ENCODE measurements at places on chromosomes 4 and X.

GRCh38 chr4:13627178-13627605, 333 bp downstream of the BOD1L1 start:
- H3K4me3 ChIP-seq = peak overlapping the region; percentile 98
- H3K4me1 ChIP-seq = peaks cover 5% of the 10 kb centered on the region
- peak overlapping the region; percentile 89 for H3K27ac ChIP-seq
- no peaks in the 10 kb centered on the region for H3K27me3 ChIP-seq
- H3K36me3 ChIP-seq = peaks cover 2% of the 10 kb centered on the region
- no peak for DNase-seq

DNA sequence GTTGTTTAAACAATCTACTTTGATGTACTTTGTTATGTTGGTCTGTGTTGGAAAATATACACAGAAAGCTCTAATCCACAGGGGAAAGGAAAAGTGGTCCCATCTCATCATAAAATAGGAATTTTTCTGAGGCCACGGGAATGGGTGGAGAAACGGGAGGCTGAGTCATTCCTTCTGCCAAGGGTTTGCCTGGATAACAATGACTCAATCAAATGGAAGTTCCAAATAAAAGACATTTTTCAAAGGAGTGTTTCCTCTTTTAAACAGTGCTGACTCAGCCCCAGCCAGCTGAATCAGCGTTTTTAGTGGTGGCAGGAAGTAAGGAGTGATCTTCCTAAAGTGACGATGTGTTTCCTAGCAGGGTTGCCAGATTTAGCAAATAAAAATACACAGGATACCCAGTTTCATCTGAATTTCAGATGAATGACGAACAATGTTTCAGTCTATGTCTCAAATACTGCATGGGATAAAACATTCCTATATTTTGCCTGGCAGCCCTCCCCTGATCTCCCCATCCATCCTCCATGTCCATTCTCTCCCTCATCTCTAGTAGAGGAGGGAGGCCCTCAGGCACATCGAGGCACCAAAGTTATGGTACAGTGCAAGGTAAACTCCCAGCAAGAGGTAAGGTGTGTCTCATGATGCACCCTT, 345.4 kb upstream of the GATB start:
- no peaks in the 10 kb centered on the region for H3K36me3 ChIP-seq
- peaks cover 17% of the 10 kb centered on the region for H3K27me3 ChIP-seq
- no peak overlapping the region for H3K27ac ChIP-seq
- peaks cover 16% of the 10 kb centered on the region for H3K4me1 ChIP-seq

- H3K27me3 ChIP-seq = no peaks in the 10 kb centered on the region
- no peaks in the 10 kb centered on the region for H3K36me3 ChIP-seq
- no peaks in the 10 kb centered on the region for H3K4me1 ChIP-seq
These were observed at the start of gene VSIG4 for GRCh38 chrX:66039944-66040343. VSIG4 (minus strand) TSS chrX:66040080; CDS start chrX:66039998, 82 bp downstream.

GRCh38 chr4:85431881-85432485, 43.0 kb upstream of the ARHGAP24 start:
- no peak overlapping the region for H3K4me3 ChIP-seq
- no peaks in the 10 kb centered on the region for H3K4me1 ChIP-seq
- H3K27ac ChIP-seq = no peak overlapping the region
- H3K36me3 ChIP-seq = no peaks in the 10 kb centered on the region

GRCh38 chrX:119729408-119730201, 28.8 kb upstream of the SOWAHD start:
- DNase-seq = peak; percentile 37
- no peaks in the 10 kb centered on the region for H3K4me1 ChIP-seq
- H3K36me3 ChIP-seq = no peaks in the 10 kb centered on the region

GRCh38 chr4:104424989-104425388, 69.7 kb downstream of the CXXC4 start:
- H3K27me3 ChIP-seq = no peaks in the 10 kb centered on the region
- no peaks in the 10 kb centered on the region for H3K4me1 ChIP-seq
- H3K36me3 ChIP-seq = no peaks in the 10 kb centered on the region
- no peak for DNase-seq
- no peak overlapping the region for H3K27ac ChIP-seq

- H3K4me3 ChIP-seq = no peak overlapping the region
- no peaks in the 10 kb centered on the region for H3K36me3 ChIP-seq
- no peak for DNase-seq
- H3K27ac ChIP-seq = no peak overlapping the region
These were observed 95.3 kb upstream of the CXCL13 start for GRCh38 chr4:77510367-77510766.

- H3K36me3 ChIP-seq = peaks cover 2% of the 10 kb centered on the region
- no peaks in the 10 kb centered on the region for H3K27me3 ChIP-seq
- H3K4me1 ChIP-seq = no peaks in the 10 kb centered on the region
- H3K4me3 ChIP-seq = no peak overlapping the region
These were observed 47.9 kb downstream of the TET2 start for GRCh38 chr4:105194328-105195231.

DNA sequence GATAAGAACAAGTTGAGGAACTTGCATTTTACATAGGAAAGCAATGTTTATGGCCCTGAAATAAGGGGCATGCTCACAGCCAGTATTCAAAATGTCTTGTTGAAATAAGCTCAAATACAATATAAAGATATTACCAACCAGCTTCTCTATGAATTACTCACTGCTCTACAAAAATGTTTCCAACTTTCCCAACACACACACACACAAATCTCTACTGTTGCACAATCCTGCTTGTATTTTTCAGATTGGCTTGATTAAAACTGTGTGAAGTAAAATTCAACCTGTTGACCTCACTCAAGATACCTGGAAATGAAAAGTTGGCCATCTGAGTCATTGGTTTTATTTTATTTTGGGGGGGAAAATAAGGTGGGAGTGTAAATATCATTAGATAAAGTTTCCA, 128.6 kb downstream of the CHIC2 start:
- no peak overlapping the region for H3K4me3 ChIP-seq
- no peaks in the 10 kb centered on the region for H3K27me3 ChIP-seq

GRCh38 chr4:152106781-152107321, 346.0 kb upstream of the GATB start:
- peaks cover 17% of the 10 kb centered on the region for H3K27me3 ChIP-seq
- no peaks in the 10 kb centered on the region for H3K4me1 ChIP-seq
- H3K4me3 ChIP-seq = no peak overlapping the region
- no peak for DNase-seq
- H3K27ac ChIP-seq = no peak overlapping the region

- H3K4me3 ChIP-seq = no peak overlapping the region
- no peaks in the 10 kb centered on the region for H3K4me1 ChIP-seq
- no peaks in the 10 kb centered on the region for H3K36me3 ChIP-seq
- peak; percentile 3 for DNase-seq
- no peaks in the 10 kb centered on the region for H3K27me3 ChIP-seq
- H3K27ac ChIP-seq = no peak overlapping the region
These were observed 201.5 kb upstream of the FAM241A start for GRCh38 chr4:111943796-111944203.

DNA sequence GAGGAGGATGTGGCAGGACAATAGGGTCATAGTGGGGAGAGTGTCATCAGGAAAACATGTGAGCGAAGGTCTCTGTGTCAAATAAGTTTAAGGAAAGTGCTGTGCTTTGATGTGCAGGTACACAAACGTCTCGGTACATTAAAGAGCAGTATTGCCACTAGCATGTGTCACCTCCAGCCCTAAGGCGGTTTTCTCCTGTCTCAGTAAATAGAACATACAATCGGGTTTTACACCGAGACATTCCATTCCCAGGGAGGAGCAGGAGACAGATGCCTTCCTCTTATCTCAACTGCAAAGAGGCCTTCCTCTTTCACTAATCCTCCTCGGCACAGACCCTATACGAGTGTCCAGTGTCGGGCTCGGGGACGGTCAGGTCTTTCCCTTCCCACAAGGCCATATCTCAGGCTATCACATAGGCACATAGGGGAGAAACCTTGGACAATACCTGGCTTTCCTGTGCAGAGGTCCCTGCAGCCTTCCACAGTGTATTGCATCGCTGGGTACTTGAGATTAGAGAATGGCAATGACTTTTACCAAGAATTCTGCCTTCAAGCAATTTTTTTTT, 684.5 kb downstream of the PDHA2 start:
- H3K36me3 ChIP-seq = no peaks in the 10 kb centered on the region
- no peak for DNase-seq
- no peaks in the 10 kb centered on the region for H3K27me3 ChIP-seq
- H3K4me3 ChIP-seq = no peak overlapping the region
- H3K4me1 ChIP-seq = no peaks in the 10 kb centered on the region

GRCh38 chr4:69497886-69498395, 2.2 kb upstream of the UGT2B4 start:
- no peak for DNase-seq
- no peak overlapping the region for H3K4me3 ChIP-seq

- H3K36me3 ChIP-seq = no peaks in the 10 kb centered on the region
- no peaks in the 10 kb centered on the region for H3K27me3 ChIP-seq
- H3K4me3 ChIP-seq = no peak overlapping the region
- no peak overlapping the region for H3K27ac ChIP-seq
These were observed 33.9 kb downstream of the BCLAF3 start for GRCh38 chrX:19956923-19957322.

DNA sequence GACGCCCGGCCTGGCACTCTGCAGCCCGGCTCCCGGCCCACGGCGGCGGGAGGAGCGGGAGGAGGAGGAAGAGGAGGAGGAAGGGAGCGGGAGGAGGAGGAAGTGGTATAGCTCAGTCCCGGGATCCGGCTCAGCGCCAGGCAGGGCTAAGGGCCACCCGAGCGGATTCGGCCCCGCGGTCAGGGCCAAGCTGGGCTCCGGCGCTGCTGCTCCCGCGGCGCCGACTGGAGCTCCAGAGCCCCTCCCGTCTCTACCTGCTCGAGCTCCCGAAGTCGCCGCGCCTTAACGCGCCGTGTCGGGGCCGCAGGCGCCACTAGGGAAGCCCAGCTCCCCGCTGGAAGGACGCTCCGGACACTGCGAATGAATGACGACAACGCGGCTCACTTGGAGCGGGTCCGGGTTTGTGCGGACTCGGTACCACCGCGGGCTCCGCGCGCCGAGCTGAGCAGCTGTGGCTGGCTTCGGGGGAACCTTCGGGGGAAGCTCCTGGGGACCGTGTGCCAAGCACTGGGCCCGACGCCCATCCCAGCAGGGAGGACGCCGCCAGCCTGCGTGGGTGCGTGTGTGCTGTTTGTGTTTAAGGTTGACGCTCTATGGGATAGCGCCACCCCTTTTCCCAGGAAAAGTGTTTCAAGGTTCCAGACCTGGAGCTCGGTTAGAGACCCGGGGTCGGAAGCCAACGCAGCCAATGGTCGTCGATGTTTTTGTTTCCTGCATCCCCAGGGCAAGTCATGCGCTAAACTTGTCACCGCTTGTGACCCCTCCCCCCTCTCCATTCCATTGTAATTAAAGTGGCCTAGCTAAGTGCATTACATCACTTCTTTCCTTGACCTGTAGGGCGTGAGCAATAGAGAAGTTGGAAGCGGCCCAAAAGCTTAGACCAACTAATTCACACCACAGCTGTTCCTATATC, at the start of gene TBC1D9:
Gene TBC1D9 (minus strand): TSS at position 67 of the 913 bp plus-strand sequence. CDS start 340 bp downstream, outside the sequence.
- DNase-seq = no peak
- peaks cover 12% of the 10 kb centered on the region for H3K4me1 ChIP-seq
- no peak within 1 kb of the TSS for H3K4me3 ChIP-seq
- no peak within 1 kb of the TSS for H3K27ac ChIP-seq
- H3K36me3 ChIP-seq = no peaks in the 10 kb centered on the region

- H3K4me1 ChIP-seq = no peaks in the 10 kb centered on the region
- DNase-seq = no peak
- no peak overlapping the region for H3K4me3 ChIP-seq
These were observed 7.2 kb downstream of the PRDM5 start for GRCh38 chr4:120915336-120915735.

DNA sequence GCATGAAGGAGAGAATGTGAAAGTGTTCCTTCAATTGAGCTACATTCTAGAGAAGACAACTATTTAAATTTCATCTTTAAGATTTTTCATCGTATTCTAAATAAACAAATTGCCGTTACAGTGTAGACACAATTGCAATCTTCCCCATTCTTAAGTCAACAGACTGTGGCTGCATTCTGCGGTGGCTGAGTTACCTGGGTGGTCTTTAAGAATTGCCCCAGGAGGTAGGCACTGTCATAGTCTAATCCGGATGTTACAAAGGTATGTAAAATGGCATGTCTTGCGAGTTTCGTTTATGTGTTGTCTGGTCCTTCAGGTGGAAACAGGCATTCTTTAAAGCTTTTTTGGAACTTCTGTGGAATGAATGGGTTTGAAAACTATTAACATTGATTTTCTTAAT, 586.1 kb upstream of the PITX2 start:
- H3K4me3 ChIP-seq = no peak overlapping the region
- no peaks in the 10 kb centered on the region for H3K27me3 ChIP-seq
- no peak for DNase-seq
- no peaks in the 10 kb centered on the region for H3K4me1 ChIP-seq
- no peak overlapping the region for H3K27ac ChIP-seq

GRCh38 chr4:82519776-82520175, 42.0 kb downstream of the TMEM150C start:
- no peaks in the 10 kb centered on the region for H3K36me3 ChIP-seq
- H3K27ac ChIP-seq = no peak overlapping the region
- DNase-seq = no peak

GRCh38 chr4:57443308-57443707, 333.1 kb upstream of the IGFBP7 start:
- H3K4me3 ChIP-seq = no peak overlapping the region
- H3K4me1 ChIP-seq = no peaks in the 10 kb centered on the region
- no peaks in the 10 kb centered on the region for H3K27me3 ChIP-seq
- no peaks in the 10 kb centered on the region for H3K36me3 ChIP-seq
- H3K27ac ChIP-seq = no peak overlapping the region

DNA sequence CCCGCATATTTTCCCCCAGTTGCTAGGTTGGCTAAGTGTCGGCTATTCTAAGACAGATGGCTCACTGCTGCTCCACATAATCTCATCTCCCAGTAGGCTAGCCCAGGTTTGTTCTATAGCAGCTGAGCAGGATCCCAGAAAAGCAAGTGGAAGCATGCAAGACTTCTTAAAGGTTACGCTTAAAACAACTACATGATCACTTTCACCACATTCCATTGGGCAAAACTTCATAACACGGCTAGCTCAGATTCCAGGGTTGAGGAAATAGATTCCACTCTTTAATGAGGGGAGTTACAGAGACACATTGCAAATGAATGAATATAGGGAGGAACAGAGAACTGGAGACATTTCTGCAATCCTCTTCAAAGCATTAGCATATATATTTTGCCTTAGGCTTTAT, 12.9 kb upstream of the RAB33B start:
- no peak overlapping the region for H3K27ac ChIP-seq
- H3K4me3 ChIP-seq = no peak overlapping the region
- DNase-seq = no peak
- peaks cover 7% of the 10 kb centered on the region for H3K4me1 ChIP-seq
- 0 out of 3 replicates have a peak, but pooled peaks cover 8% of the 10 kb centered on the region for H3K36me3 ChIP-seq

DNA sequence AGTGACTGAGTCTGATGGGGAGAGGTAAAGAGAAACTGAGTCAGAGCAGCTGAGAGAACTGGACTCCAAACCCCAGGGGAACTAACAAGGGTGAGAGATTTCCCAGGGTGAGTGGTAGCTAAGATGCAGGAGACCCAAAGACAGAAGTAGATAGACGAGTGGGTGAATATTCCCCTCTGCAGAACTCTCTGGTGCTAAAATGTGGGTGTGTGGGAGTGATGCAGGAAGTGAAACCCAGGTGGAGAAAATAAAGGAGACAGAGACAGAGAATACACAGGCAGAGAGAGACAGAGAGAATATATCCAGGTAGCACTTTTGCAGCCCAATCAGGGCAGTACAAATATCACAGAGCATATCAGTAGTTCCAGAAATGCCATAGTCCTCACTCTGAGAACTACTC, 212.5 kb upstream of the ZIC3 start:
- no peaks in the 10 kb centered on the region for H3K36me3 ChIP-seq
- no peak overlapping the region for H3K4me3 ChIP-seq
- no peaks in the 10 kb centered on the region for H3K27me3 ChIP-seq
- DNase-seq = no peak
- H3K27ac ChIP-seq = no peak overlapping the region
- no peaks in the 10 kb centered on the region for H3K4me1 ChIP-seq

- peaks cover 3% of the 10 kb centered on the region for H3K36me3 ChIP-seq
- no peak for DNase-seq
- H3K4me3 ChIP-seq = no peak overlapping the region
These were observed 72.0 kb upstream of the MTNR1A start for GRCh38 chr4:186627226-186627865.
